ENCODE measurements at places on chromosomes 7 and 10. TPM values are rescaled to one million over a fixed set of nuclear protein-coding genes. Genes with fewer than 3 reads are reported as not detected.

GRCh38 chr7:133517766-133518165, 264.9 kb downstream of the EXOC4 start:
- DNase-seq = no peak

DNA sequence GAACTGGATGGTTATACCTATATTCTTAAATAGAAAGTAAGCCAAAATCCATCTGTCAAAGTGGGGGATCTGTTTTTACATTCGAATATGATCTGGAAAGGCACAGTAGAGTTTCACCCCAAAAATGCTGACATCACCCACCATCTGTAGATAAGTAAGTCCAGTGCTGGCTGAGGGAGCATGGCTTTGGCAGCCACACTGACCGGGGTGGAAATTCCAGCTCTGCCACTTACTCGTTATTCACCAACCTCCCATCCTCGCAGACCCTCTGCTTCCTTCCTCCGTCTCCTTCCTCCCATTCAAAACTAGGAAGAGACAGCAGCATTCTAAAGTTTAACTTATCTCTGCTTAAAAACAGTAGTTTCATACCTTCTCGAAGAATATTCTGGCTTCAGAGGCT, 84.9 kb upstream of the GATA3 start:
- DNase-seq = no peak

- no peak for DNase-seq
Observed at GRCh38 chr10:84254552-84255478, 10.0 kb downstream of the RGR start.

DNA sequence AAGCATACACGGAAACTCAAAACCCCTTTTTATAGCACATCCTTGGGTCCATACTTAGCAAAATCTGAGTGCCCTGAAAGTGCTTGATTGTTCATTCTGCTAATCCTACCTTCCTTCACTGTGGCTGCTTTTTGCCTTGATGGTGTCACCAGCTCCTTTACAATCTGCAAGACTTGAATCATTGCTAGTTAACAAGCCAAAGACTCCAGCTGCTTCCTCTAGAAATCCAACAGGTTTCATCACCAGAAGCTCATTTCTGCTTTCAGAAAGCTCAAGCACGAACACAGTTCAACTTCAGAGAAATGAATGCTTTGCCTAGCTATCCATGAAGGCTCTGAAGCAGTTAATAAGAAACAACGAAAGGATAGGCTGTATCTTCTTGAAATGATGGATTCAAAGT, 38.0 kb downstream of the USP6NL start:
- no peak for DNase-seq

DNA sequence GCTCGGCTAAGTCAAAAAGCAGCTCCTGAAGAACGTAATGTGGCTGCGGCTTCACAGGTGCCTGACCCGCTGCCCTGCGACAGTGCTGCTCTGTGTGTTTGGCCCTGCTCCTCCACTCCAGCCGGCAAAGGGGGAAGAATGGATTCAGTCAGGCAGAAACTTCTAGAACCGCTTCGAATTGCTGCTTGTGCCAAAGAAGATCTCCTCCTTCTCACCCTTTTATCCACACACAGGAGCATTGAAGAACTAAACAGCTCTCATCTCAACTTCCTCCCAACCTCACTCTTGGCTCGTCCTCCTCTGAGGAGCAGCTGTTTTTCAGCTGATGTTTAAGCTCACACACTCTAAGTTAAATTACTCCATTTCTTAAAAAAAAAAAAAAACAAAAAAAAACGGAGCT, 651.4 kb downstream of the INHBA start:
- DNase-seq = no peak

- DNase-seq = no peak
Observed at GRCh38 chr10:45561952-45562351, 110.6 kb downstream of the ZFAND4 start.

Gene MSANTD7
- 4.3 TPM for total RNA-seq

Gene IGFBP3
- 122 TPM for total RNA-seq

Gene HOXA9
- not detected for total RNA-seq

Gene AEBP1
- total RNA-seq = 84.4 TPM

Gene ASB10
- total RNA-seq = 4.0 TPM
